Stimulated activated CD4-positive, alpha-beta T cell treated with anti-CD3 and anti-CD28 coated beads, Interleukin-2, amount 100 ng/mL, for 24 hours (primary cell): ENCODE measurements at places on chromosomes 5 and 9.

- DNase-seq: no peak
These were observed 17.9 kb downstream of the CCDC171 start for GRCh38 chr9:15570769-15571168.

GRCh38 chr9:16039988-16040761 lies 487.3 kb downstream of the CCDC171 start:
- DNase-seq: no peak

DNA sequence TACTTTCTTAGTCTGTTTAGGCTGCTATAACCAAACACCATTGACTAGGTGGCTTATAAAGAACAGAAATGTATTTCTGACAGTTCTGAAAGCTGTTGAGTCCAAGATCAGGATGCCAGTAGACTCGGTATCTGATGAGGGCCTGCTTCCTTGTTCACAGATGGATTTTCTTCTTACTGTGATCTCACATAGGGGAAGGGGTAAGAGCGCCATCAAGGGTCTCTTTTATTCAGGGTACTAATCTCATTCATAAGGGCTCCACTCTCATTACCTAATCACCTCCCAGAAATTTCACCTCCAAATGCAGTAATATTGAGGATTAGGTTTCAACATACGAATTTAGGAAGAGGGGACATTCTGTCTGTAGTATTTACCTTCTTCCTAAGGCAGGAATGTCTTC lies 384.0 kb upstream of the DMAC1 start:
- DNase-seq: no peak

- no peak for DNase-seq
These were observed 20.6 kb downstream of the ZNF618 start for GRCh38 chr9:113896713-113897112.

GRCh38 chr9:5976674-5977397 lies 38.6 kb downstream of the RANBP6 start:
- no peak for DNase-seq

DNA sequence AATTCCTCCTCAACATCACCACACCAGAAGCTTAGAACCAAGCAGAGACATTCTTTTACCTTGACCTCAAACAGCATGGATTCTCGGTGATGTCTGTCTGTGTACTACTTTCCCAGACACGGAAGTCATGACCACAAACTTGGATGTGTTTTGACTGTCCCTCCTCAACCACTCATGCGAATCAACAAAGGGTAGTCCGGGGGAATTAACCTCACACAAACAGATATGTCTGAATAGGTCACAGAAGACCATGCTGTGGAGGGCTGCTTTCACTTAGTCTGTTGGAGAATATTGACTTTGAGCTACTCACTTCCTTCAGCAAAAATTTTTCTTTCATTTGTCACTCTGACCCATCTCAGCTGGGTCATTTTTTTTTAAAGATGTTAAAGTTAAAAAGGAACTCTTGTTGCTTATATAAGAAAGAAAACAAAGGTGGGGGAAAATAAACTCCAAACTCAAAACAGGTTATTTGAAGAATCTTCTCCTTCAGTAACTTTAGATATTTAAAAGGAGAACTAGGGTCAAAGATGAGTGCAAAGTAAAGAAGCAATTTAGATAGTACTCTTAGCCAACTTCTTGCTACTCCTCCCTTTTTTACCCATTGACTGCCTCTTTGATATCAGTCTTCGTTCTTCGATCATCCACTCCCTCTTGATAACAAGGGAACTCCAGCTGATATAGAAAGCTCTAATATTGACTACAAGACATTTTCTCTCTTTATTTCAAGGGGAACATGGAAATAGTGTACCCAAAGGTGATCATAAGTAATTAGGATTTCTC lies 343.4 kb upstream of the CDH6 start:
- DNase-seq: no peak

GRCh38 chr5:163915481-163915961 lies 410.1 kb downstream of the MAT2B start:
- no peak for DNase-seq

GRCh38 chr5:14779975-14780374 lies 91.6 kb downstream of the ANKH start:
- no peak for DNase-seq
